ENCODE measurements at places on chromosomes 1 and 21.

DNA sequence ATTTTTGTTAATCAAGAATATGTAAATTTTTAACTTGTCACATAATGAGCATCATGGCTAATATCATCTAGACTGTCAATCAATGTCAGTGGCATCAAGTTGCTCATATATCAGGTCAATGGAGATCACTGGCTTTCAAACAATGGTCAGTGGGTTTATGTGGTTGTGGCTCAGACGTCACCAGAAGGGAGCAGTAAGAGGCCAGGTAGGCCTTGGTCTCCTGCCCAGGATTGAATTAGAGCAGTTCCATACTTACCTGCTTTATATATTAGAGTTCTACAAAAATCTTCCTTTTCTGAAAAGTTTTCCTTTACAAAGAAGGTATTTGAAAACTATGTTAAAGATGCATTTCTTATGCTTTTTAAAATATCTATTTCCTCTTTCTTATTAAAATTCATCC lies 206.3 kb upstream of the B3GALT2 start:
- no peak for DNase-seq

DNA sequence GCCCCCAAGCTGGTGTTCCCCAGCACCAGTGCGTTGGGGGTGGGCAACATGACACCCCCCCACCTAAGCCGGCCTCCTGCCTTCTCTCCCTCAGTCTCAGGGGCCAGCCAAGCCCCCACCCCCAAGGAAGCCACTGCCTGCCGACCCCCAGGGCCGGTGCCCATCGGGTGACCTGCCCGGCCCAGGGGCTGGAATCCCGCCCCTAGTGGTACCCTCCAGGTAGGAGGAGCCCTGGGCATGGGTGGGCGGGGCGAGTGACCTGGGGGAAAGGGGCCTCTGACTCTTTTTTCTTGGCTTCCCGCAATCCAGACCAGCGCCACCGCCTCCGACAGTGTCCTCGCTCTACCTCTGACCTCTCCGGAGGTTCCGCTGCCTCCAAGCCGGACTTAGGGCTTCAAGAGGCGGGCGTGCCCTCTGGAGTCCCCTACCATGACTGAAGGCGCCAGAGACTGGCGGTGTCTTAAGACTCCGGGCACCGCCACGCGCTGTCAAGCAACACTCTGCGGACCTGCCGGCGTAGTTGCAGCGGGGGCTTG lies 1.3 kb upstream of the EFNA4 start:
- DNase-seq, result no peak

- DNase-seq, result no peak
Observed at GRCh38 chr21:46361176-46361575, 37.2 kb downstream of the PCNT start.

- DNase-seq, result no peak
Observed at GRCh38 chr1:75519651-75520427, 91.1 kb downstream of the SLC44A5 start.

DNA sequence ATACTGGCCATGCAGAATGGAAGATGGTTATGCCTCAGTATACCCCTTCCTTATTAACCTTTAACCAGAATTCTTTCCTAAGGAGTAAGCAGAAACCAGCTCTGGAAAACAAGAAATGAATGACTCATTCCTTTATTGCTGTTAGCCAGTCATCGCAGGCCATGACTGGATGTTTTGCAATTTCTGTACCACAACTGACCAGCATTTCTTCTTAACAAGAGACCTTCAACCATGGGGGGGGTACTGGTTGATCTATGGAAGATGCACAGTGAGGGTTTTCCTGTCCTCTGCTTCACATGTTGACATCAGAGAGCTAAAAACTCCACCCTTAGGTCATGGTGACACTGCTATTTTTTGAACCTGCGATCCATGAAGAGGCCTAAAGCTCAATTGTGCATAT lies 28.0 kb upstream of the RNF2 start:
- no peak for DNase-seq

DNA sequence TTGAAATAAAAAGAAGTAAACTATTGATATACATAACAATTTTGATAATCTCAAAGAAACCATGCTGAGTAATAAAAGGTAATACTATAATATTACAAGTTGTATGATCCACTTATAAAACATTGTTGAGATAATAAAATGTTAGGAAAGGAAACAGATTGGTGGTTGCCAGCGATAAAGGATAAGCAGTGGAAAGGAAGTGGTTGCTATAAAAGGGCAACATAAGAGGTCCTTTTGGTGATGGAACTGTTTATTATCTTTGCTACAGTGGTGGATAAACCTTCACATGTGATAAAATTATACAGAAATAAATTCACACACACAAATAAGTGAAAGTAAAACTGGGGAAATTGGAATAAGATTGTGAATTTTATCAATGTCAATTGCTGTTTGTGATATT lies 15.1 kb downstream of the OR6F1 start:
- DNase-seq, result no peak

GRCh38 chr1:233647073-233647472 lies 33.2 kb downstream of the KCNK1 start:
- no peak for DNase-seq

DNA sequence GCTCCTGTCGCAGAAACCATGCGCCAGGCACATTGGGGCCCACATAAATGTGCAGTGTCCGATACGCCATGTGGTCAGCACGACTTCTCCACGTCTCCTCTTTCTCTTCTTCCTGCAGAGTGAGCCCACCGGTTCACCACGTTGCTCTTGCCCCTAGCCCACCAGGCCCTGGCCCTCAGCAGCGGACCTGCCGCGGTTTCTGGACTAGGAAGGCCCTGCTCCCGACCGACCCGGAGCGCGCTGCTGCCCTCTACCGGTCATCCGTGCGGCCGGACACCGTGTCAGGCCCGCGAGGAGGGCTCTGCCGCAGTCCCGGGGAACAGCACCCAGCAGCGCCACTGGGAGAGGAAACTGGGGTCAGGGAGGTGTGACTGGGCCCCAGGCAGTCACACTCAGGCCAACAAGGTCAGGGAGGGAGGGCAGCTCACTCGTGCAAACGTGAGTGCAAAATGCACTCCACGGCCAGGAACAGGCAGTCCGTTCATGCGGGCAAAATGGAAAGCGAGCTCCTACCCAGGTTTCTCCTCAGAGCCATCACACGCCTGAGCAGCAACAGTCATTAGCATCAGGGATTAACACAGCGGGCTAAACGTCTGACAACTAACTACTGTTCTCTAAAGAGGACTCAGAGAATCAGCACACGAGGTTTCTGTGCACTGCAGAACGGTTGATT lies 13.7 kb downstream of the TLR5 start:
- peak; percentile 43 for DNase-seq

- no peak for DNase-seq
Observed at GRCh38 chr21:42016364-42016985, 6.3 kb upstream of the ZBTB21 start.

DNA sequence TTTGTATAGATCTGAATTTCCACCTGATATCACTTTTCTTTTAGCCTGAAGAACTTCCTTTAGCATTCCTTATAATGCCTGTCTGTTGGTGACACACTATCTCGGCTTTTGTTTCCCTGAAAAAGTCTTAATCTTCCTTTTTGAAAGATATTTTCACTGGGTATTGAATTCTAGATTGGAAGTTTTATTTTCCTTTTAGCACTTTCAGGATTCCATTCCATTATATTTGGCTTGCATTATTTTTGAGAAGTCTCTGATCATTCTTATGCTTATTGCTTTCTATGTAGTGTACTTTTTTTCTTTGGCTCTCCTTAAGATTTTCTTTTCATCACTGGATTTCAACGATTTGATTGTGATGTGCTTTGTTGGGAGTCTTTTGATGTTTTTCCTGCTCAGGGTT lies 510.7 kb downstream of the RWDD3 start:
- DNase-seq, result no peak

DNA sequence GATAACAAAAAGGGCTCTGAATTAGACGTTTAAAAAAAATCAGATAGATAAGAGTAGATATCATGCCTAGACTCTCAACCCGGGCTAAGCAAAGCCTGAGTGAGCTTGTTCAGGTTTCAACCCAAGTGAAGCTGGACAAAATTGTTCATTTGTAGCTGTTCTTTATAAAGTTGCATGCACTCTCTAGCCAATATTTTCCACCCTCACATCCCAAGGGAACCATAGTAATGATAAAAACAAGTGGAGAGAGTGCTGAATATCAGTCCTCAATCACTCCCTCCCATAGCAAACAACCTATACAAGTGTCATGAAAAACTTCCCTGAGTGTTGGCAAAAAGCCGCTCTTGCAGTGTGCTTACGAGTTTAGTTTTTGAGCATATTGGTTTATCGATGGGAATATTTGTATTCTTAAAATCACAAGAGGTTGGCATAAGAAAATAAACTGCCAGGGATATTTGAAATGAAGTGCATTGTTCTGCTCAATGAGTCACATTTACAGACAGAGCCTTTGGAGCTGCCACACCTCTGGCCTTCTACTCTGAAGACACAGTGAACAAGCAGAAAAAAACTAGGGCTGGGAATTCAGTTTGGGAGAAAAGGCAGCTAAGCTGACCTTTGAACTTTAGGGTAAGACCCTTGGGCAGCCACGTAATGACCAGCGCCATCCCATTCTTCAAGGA lies 2.2 kb upstream of the CLCA2 start:
- no peak for DNase-seq

- DNase-seq, result no peak
Observed at GRCh38 chr1:183089025-183089639, 65.9 kb downstream of the LAMC1 start.

DNA sequence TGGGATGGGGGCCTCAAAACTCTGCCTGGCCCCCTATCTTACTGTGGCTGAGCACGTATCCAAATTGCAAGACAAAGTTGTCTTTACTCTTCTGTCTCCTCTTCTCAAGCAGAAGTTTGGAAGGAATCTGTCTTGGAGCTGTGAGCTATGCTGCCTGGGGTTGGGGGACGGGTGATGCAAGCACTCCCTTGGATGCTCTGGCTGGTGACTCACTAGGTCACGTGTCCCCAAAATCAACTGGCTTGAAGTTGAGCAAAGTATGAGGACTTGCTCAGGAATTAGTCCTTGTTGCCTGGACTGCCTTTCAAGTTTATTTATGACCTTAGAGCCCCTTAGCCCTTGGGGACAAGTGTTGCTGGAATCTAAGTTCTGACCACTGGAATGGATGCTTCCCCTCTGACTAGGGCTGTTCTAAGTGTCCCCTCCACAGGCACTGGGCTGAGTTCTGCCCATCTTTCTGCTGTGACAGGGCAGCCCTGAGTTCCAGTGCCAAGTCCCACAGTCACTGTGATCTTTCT lies 269.5 kb downstream of the HHAT start:
- DNase-seq, result no peak

DNA sequence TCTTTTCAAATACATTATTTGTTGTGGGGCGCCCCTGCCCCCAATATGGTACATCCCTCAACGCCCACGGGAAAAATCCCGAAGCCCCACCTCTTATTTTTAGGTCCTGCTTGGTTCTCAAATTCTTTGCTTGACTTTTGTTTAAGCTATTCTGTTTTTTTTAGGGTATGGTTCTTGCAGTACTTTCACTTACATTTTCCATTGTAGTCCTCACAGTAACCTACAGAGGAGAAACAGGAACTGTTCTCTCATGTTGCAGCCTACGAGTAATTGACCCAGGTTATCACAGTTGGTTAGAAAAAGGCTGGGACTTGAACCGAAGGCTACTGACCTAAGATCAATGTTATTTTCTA lies 697 bp upstream of the C21orf91 start:
- peak; percentile 46 for DNase-seq

DNA sequence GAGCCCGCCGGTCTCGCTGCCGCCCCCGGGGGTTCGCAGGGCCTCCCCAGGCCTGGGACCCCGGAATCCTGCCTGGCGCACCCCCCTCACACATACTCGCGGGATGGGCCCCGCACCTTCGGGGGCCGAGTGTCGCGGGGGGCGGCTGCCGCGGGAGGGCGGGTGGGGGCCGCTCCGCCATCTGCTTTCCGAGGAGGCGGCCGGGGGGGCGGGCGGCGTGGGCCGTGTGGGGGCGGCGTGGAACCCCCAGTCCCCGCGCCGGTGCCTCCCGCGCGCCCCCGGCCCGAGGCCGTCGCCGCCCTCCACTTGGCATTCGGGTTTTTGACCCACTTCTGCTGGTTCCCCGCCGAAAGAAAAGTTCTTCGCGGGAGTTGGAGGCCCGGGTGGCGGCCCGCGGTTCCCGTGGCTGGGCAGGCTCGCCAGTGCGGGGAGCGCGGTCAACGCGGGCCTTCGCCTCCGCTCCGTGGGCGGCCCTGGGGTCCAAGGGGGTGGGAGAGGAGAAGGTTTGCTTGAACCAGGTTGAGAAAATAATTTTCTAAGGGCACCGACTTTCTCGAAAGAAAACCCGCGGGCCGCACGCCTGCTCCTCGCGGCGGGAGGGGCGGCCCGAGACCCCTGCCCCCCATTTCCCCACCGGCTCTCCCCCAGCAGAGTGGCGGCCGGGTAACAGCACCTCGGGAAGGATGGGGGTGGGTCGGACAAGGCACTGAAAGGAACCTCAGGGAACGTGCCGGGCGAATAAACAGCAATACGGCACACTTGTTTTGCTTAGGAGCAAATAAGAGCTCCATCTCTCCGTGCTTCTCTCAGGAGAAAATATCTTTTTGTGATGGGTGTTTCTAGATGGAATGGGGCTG lies 1.6 kb downstream of the PHF13 start:
- no peak for DNase-seq

- no peak for DNase-seq
Observed at GRCh38 chr1:147152772-147153171, 19.5 kb downstream of the PRKAB2 start.

DNA sequence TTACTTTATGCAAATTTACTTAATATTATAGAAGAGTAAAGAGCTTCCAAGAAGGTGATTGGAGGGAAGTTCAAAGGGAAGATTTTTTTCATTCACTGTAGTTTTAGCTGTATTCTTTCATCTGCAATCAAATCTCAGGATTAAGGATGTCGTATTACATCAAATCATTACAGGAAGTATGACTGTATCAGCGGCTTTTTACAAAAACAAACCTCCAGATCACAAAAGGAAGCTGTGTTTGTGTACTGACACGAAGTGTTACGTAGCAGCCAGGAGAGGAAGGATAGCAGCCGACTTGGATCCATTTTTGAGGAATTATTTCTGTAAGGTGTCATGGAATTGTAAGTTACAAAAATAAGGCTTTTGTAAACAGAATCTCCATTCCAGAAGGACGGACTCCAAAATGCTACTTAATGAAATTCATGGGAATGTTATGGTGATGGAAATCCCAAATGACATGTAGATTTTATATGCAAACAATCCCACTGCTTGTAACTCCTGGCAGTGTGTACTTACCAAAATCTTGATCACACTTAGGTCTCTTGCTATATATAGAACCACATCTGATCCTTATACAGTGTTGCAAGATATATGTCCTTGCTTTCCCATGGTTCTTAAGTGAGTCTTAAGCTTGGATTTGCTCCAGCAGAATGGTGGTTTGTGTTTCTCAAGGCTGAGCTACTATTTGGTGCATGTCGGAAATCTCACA lies 49.8 kb downstream of the KCNJ15 start:
- DNase-seq, result no peak

- DNase-seq, result no peak
Observed at GRCh38 chr1:230578616-230579015, 63.7 kb upstream of the COG2 start.

GRCh38 chr1:229266274-229266673 lies 4.6 kb upstream of the RAB4A start:
- no peak for DNase-seq

- no peak for DNase-seq
Observed at GRCh38 chr1:81455481-81455880, 345.3 kb upstream of the ADGRL2 start.

GRCh38 chr1:210412240-210412639 lies 83.5 kb downstream of the HHAT start:
- no peak for DNase-seq

- no peak for DNase-seq
Observed at GRCh38 chr1:9085306-9085940, 16.0 kb upstream of the SLC2A5 start.

GRCh38 chr1:59355361-59355760 lies 58.5 kb downstream of the FGGY start:
- DNase-seq, result no peak

- DNase-seq, result no peak
Observed at GRCh38 chr1:94784190-94784515, 36.0 kb upstream of the SLC44A3 start.

- DNase-seq, result no peak
Observed at GRCh38 chr1:112465122-112465521, 43.6 kb upstream of the WNT2B start.

Data from GM19239 (cell line).